ENCODE measurements at places on chromosomes 16 and 17. TPM values are rescaled to one million over a fixed set of nuclear protein-coding genes. Genes with fewer than 3 reads are reported as not detected.

- DNase-seq: peak; percentile 6
These were observed 57.4 kb upstream of the NKD1 start for GRCh38 chr16:50490828-50491227.

GRCh38 chr17:57242148-57242547 lies 14.2 kb upstream of the MSI2 start:
- no peak for DNase-seq

GRCh38 chr16:19375561-19376158 lies 42.0 kb upstream of the TMC5 start:
- peak; percentile 83 for DNase-seq

DNA sequence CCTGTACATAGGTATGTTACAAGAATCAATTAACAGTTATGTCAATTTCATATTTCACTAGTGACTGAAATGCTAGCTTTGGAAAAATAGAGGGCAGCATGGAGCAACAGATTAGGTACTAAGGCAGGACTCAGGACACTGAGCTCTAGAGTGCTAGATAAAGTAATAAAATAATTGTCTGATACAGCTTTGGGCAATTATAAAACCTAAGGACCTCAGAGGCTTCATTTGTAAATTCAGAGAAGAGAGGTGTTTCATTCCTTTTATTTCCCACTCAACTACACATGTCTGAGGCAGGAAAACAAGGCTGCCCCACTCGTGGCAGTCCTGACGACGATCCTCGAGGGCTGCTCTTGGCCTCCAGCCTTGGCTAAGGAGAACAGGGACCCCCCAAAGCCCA lies 81.5 kb downstream of the CA4 start:
- DNase-seq: peak; percentile 70

GRCh38 chr17:47895347-47895855 lies 635 bp upstream of the SP2 start:
- peak; percentile 74 for DNase-seq

DNA sequence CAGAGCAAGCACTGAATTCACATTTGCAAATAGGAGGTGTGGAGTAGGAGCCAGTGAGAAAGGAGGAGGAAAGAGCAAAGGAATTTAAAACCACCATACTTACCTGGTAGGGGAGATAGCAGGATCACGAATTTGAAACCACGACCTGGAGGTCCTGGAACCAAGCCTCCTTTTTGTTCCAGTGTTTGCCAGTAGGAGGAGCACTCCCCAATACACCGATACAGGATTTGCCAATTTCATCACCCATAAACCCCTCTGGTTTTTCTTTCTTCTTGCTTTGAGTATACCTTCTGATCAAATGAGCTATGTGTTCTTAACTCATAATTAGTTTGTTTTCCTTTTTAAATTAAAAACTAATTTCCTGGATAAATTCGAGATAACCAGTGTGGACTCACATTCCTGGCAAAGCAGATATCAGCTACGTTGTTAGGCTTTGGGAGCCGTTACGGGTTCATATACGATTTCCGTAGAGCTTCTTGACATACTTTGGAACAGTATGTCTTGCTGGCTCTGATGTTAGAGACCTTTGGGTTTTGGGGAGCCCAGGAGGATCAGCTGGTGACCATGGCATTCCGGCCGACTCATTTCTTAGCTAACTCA lies 22.7 kb downstream of the BCO1 start:
- peak; percentile 70 for DNase-seq

- DNase-seq: no peak
These were observed 20.1 kb downstream of the SIAH1 start for GRCh38 chr16:48365025-48365600.

GRCh38 chr17:62911114-62911513 lies 54.9 kb upstream of the TANC2 start:
- DNase-seq: no peak

DNA sequence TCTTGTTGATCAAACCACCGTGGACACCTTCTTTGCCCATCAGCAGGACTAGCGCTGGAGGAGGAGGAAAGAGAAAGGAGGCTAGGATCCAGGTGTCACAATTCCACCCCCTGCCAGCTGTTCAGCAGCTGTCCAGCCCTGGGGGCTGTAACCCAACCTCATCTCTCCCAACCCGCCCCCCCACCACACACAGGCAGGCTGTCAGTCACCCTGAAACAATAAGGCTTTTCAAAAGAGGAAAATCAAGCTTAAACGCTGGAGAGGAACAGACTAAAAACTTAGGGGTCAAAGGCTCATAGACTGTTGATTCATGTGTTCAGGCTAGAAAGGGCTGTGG lies 2.4 kb downstream of the PFN1 start:
- no peak for DNase-seq

GRCh38 chr16:70483426-70483825 lies 29.0 kb downstream of the FCSK start:
- peak; percentile 67 for DNase-seq

Gene SLC38A8
- not detected for total RNA-seq

Gene C17orf50
- total RNA-seq: not detected

Gene WDR81
- 11.7 TPM for total RNA-seq

Gene KRT36
- total RNA-seq: not detected

Gene ZNF764
- 15.8 TPM for total RNA-seq

Gene EIF1
- total RNA-seq: 172 TPM

Gene CENPX
- 69.3 TPM for total RNA-seq
